Activated T-helper 1 cell treated with anti-CD3 and anti-CD28 coated beads, Interleukin-2, amount 50 U/mL, for 16 hours (primary cell): ENCODE measurements at places on chromosomes 6 and 20.

DNA sequence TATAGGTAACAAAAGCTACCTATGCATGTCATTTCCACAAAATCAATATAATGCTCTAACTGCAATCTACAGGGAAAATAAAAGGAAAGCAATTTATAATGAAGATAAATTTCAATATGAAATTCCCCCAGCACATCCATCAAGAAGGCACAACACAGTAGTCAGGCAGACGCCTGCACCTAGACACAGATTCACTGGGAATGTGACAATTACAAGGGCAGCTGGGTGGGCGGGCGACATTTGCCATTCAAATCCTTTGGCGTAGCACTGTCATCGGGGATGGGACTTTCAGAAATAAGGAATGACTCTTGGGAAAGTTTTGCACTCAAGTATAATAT, 60.4 kb downstream of the SULF2 start:
- no peak for DNase-seq

- no peak for DNase-seq
These were observed 206.7 kb downstream of the CENPW start for GRCh38 chr6:126546541-126547120.

DNA sequence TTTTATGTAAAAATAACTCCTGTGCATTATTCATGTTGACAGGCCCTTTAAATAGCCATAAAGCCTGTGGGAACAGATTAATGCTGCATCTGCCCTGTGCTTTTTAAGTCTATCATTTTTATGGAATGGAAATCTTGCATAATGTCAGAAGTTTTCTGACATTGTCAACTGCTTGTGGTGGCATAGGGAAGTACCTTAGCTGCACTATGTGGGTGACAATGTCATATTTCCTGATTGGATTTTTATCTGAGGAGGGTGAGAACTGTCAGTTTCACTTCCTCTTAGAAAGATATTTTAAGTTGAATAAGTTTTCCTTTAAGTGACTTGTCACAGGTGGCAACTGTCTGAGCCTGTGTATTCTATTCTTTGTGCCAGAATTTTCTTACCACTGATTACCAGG, 267.9 kb downstream of the PLCB1 start:
- DNase-seq: no peak

DNA sequence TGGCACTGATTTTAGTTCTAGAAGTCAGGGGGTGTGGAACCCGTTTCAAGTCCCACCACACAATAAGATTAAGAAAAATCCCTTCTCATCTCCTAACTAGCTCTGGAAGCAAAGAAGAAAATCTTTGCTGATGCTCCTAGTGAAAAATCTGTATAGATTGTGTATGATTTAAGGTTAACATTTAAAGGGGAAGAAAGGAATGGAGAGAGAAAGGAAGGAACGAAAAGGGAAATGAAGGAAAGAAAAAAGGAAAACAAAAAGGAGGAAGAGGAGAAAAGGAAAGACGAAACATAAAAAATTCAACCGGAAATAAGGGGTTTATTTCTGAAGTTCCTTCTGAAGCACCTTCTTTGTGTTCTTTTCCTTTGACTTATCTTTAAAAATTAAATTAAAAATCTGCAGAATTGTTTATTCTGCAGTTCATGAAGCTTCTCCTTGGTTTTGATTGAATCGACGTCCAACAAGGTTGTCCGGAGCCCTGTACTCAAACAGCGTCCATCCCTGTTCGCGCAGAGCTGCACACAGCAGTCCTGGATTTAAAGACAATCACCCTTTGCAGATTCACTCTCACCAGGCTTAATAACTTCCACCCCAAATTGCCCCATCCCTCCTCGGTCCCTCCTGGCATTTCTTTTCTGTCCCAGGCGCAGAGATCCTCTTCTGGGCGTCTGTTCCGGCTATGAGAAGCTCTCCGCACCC, 1.6 kb upstream of the TFAP2B start:
- no peak for DNase-seq

- DNase-seq: no peak
These were observed 4.2 kb downstream of the SCML4 start for GRCh38 chr6:107819964-107820337.
